ENCODE measurements at places on chromosomes 4 and X.

GRCh38 chrX:135541351-135541750, 20.9 kb downstream of the INTS6L start:
- no peak for DNase-seq

- no peak for DNase-seq
These were observed 4.3 kb downstream of the GABRQ start for GRCh38 chrX:152641996-152642395.

GRCh38 chrX:116378961-116379360, 57.4 kb upstream of the SLC6A14 start:
- no peak for DNase-seq

GRCh38 chr4:41613386-41613785, 75.4 kb downstream of the LIMCH1 start:
- no peak for DNase-seq

GRCh38 chr4:141193516-141194034, 27.1 kb upstream of the ZNF330 start:
- DNase-seq, result no peak

GRCh38 chrX:53440621-53441517, 6.7 kb upstream of the HSD17B10 start:
- DNase-seq, result no peak

DNA sequence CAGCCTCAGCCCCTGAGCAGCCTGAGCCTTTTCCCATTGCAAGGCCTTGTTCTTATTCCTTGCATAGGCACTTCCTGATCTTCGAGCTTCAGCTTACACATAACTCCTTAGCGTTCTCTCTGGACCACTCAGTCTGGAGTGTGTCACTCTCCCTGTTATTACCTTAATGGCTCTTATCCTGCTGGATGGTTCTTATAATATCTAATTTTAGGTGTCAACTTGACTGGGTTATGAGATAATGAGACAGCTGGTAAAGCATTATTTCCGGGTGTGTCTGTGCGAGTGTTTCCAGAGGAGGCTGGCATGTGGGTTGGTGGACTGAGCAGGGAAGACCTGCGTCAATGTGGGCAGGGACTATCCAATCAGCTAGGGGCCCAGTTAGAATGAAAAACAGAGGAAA, 75.7 kb downstream of the HAUS3 start:
- DNase-seq, result no peak

GRCh38 chr4:170420255-170420693, 330.5 kb upstream of the AADAT start:
- no peak for DNase-seq

- DNase-seq, result no peak
These were observed 17.0 kb upstream of the MAGED1 start for GRCh38 chrX:51876441-51876840.

DNA sequence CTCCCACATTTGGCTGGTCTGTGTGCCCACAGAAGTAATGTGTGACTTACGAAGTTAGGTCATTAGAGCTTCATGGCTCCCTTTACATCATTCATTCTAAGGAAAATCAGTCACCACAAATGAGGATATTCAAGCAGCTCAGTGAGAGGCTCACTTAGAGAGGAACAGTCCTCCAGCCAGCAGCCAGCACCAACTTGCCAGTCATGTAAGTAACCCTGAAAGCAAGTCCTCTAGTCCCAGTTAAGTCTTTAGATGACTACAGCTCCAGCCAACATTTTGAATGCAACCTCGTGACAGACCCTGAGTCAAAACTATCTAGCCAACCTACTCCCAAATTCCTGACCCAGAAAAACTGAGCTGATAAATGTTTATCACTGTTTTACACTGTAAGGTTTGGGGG, 71.3 kb downstream of the LRBA start:
- no peak for DNase-seq

GRCh38 chrX:40106676-40107290, 9.0 kb upstream of the BCOR start:
- no peak for DNase-seq

DNA sequence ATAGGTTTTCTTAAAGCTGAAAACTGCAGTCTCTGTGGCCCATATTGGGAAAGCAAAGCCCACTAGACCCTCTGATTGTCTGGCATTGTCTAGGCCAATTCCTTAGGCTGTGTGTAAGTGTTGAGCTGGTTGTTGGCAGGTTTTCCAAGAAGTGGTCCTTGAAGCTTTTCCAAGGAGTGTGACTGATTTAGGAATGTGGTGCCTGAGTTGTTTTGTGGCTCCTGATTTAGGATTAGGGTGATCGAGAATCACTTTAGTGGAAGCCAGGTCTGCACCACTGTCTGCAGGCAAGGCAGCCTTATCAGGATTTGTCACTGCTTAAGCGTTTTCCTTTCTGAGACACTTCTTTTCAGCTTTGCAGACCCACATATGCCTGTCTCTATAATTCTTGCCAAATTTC, 339.0 kb upstream of the DDX53 start:
- no peak for DNase-seq

DNA sequence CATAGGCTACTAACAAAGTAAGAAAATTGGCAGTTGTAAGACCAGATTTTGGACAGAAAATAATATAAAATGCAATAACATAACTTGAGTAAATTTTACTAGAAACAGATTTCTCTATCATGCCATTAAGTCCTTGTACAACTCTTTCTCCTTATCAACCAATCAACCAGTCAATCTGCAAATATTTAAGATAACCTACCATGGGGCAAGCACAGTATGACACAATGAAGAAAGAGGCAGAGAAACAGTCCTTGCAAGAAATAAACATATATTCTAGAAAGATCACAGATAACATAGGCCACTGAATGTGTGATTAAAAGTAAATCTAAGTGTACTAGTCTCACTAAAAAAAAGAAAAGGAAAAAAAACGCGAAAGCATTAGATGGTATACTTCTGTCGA, 194.8 kb downstream of the PPP3CA start:
- no peak for DNase-seq

DNA sequence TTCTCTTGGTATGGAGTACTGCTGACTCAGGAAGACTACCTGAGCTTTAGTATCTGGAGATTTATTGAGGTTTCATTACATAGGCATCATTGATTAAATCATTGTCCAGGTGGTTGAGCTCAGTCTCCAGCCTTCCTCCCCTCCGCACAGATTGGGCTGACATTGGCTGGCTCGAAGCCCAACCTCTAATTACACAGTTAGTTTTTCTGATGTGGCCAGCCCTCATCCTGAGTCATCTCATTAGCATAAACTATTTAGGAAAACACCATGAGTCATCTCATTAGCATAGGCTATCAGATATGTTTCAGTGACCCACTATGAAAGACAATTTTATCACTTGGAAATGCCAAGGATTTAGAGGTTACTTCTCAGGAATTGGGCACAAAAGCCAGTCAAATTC, 93.9 kb upstream of the ANKRD50 start:
- no peak for DNase-seq

- DNase-seq, result peak; percentile 19
These were observed 28.3 kb downstream of the DOCK11 start for GRCh38 chrX:118523920-118524319.

DNA sequence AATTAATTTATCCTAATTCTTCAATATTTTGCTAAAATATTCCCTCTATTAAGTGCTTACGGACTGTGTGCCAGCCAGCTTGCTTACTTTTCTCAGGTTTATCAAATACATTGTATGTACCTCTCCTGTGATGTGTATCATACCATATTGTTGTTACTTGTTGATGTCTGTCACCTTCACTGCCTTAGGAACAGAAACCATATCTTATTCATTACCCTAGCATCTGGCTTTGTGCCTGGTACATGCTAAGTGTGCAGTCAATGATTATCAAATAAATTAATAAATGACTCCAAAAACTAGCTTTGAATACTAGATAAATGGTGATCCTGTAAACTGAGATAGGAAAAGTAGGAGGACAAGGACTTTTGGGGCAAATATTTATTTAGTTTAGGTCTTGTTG, 6.9 kb downstream of the CLCN3 start:
- no peak for DNase-seq

DNA sequence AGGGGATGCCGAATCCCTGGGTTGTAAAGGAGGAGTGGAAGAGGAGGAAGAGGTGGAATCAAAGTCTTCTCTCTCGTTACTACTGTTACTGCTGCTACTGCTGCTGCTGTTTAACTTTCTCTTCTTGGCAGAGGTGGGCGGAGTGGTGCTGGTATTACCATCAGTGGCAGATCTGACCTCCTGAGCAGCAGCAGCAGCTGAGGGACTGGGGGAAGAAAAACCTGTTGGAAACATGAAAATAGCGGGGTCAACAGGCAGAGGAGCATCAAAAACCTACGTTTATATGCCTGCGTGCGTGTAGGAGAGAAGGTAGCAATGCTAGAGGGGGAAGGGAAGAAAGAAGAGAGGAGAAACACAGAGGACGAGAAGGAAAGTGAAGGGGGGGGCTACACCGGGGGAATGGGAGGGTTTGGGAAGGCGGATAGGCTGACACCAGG, 339 bp downstream of the CUL4B start:
- peak; percentile 6 for DNase-seq

DNA sequence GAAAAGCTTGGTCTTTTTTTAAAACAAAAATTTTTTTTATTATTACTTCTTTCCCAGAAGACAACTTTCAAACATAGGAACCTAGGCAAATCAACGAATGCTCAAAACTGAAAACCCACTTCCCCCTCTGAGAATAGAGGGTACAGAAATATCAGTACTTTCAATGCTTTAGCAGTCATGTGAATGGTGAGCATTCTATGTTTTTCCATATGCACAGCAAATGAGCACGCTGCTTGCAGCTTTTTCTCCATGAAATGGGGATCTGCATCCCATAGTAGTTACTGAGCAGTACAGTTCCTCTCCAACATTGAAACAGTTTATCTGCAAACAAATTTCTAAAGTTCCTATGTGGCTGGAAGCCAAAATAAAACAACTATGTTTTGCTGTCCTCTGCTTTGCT, 108.4 kb upstream of the BMP2K start:
- no peak for DNase-seq

- no peak for DNase-seq
These were observed 62.6 kb upstream of the KLF3 start for GRCh38 chr4:38601244-38601915.

GRCh38 chr4:829291-829690, 3.4 kb upstream of the CPLX1 start:
- no peak for DNase-seq

GRCh38 chrX:20434986-20435385, 168.3 kb upstream of the RPS6KA3 start:
- DNase-seq, result no peak

- no peak for DNase-seq
These were observed 478.9 kb downstream of the KCNIP4 start for GRCh38 chr4:21469438-21470300.

- no peak for DNase-seq
These were observed 372.3 kb downstream of the TMA16 start for GRCh38 chr4:163866728-163867315.

- DNase-seq, result no peak
These were observed 1.4 kb downstream of the AR start for GRCh38 chrX:67545036-67545821.

DNA sequence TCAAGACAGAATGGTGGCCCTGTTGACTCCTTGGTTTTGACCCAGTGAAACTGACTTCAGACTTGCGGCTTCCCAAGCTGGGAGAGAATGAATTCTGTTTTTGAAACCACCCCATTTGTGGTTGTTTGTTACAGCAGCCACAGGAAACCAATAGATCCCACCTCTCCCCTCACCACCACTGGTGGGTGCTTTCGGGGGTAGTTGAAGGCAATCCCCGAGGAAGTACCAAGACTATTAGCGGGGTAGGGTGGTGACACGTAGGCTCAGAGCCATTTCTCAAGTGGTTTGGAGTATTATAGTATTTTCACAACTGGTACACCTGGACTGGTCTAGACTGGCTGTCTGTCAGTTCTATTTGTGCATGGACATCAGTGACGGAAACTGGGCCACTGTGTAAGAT, 189.1 kb upstream of the RBPJ start:
- DNase-seq, result peak; percentile 7

- DNase-seq, result no peak
These were observed 31.3 kb upstream of the TFDP3 start for GRCh38 chrX:133249266-133250058.

- no peak for DNase-seq
These were observed 388.9 kb downstream of the SPRY1 start for GRCh38 chr4:123785538-123785937.

- DNase-seq, result no peak
These were observed 25.2 kb upstream of the SMIM20 start for GRCh38 chr4:25888781-25889180.

DNA sequence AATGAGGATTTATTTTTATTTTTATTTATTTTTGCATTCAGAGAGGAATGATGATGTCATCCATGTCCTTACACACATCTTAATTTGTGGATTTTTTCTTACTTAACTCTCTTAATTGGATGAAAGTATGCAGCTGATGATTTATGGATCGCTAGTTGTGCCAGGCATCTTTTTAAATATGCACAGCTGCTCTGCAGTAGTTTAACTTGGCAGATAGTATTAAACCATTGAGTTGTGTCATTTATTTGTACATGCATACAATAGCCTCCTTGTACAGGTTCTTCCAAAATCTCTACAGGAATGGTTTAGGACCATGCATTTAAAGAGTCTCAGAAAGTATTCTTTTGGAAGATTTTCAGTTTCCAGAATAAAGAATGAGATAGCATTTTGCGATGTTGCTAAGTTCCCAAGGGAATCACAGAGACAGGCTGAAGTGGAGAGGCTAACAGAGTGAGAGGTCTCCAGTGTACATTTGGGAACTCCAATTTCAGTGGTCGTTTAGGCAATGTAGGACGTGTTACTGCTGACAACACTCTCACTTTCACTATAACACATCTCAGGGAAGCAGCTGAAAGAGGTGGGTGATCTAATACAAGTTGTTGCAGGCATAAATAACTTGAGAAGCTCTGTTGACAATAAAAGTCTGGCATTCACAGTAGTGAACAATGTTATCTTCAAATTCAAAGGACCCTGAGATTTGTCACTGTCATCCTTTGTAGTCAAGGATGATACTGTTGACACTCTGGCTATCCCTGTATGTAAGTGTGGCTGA, 49.9 kb upstream of the SCRG1 start:
- DNase-seq, result no peak

DNA sequence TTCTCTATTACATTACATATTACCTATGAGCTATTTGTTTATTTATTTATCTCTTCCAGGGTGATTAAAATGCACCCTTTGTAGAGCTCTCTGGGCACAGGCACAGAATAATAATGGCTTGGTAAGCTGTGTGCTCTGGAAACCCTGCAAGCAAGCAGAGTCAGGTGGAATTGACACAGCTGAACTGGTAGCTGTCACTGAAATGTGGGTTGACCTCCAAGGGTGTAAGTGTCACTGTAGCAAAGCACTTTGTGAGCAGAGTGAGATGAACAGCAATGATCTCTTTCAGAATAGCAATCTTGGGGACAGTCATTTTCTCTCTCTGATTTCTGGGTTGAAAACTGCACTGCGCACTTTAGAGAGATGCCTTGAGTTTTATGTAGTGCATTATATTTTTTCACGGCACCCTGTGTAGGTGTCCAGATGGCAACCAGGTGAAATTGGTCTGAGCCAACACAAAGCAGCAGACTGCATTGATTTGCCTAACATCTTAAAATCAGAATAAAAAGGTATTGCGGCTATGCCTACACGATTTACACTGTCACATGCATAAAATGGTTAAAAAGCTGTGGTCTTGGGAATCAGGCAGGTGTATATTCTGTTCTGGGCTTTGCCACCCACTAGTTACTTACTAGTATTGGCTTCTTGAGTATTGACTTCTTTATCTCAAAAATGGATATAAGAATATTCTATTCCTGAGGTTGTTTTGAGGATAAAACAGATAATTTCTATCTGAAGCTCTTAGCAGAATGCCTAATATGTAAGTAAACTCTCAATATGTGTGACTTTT, 450.3 kb downstream of the RAPGEF2 start:
- DNase-seq, result no peak

GRCh38 chr4:8295471-8295870, 25.9 kb downstream of the HTRA3 start:
- DNase-seq, result no peak

GRCh38 chr4:34202154-34202553, 2042.2 kb downstream of the ARAP2 start:
- no peak for DNase-seq

GRCh38 chr4:119329835-119330620, 8.1 kb upstream of the FABP2 start:
- no peak for DNase-seq

All from activated CD8-positive, alpha-beta memory T cell treated with anti-CD3 and anti-CD28 coated beads for 1 hour (primary cell).